ENCODE measurements at places on chromosomes 2 and 18. TPM values are rescaled to one million over a fixed set of nuclear protein-coding genes. Genes with fewer than 3 reads are reported as not detected.

The LBX2 gene
- total RNA-seq, result 3.3 TPM

The DPP10 gene
- 6.6 TPM for total RNA-seq

The HOXD8 gene
- total RNA-seq, result 1.7 TPM

The DSG4 gene
- total RNA-seq, result not detected

DNA sequence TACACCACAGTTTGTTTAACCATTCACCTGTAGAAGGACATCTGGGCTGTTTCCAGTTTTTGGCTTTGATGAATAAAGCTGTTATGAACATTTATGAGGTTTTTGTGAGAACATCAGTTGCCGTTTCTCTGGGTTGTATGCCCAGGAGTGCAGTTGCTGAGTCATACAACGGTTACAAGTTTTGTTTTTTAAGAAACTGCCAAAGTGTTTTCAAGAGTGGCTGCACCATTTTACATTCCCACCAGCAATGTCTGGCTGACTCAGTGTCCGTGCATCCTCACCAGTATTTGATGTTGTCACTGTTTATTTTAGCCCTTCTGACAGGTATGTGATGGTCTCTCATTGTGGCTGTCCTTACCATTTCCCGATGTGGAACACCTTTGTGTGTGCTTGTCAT, 48.0 kb upstream of the GPR17 start:
- no peak for DNase-seq

GRCh38 chr2:240600451-240600961, 14.0 kb downstream of the CAPN10 start:
- DNase-seq, result no peak

DNA sequence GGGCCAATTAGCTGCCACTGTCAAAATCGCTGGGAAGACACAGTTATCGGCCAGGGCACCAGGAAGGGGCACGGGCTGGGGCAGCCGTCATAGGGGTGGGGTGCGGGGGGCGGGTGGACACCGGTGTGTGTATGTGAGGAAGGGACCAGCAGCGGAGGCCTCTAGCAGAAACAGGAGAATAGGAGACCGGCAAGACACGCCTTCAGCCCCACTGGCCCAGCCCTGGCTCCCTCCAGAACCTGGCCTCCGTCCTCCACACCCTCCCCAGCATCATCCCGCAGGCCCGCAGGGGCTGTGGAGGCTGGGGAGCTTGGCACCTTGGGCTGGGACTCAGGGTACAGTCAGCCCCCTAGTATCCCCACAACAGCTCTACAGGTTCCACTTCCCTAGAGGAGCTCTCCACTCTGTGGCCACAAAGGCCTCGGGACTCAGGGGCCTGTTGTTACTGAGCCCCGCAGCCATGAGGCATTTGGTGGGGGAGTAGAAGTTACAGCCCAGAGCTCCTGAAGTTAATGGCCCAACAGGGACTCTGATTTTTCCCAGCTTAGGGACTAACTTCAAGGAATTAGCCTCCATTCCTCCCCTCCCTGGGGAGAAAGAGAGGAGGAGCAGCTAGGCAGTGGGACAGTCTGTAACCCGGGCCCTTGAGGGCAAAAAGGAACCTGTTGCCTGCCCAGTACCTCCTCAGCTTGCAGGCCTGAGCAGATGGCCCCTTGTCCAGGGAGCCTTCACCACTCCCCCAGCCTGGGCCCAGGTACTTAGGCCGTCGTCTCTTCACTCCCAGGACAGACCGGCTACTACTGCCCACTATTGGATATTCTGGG, 19.9 kb downstream of the SH2D6 start:
- no peak for DNase-seq

DNA sequence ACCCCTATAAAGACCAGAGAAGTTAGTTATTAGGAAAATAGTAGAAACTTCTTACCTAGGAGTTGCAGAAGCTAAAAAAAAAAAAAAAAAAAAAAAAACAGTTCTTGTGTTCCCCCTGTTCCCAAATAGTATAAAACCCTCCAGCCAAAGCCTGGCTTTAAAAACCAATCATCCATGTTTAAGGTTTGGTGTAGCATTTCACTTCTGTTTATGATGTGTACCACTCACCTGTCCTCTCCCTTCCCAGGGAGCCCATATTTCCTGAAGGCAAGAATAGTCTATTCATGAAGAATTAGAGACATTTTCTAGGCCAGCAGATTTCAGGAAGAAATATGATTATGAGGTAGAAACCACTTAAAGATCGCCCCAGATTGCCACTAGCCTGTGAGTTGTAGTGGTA, 273.6 kb downstream of the SETBP1 start:
- no peak for DNase-seq

GRCh38 chr2:196335221-196335634, 163.8 kb upstream of the STK17B start:
- no peak for DNase-seq

GRCh38 chr2:232979871-232980461, 33.1 kb downstream of the NGEF start:
- DNase-seq, result peak; percentile 16

DNA sequence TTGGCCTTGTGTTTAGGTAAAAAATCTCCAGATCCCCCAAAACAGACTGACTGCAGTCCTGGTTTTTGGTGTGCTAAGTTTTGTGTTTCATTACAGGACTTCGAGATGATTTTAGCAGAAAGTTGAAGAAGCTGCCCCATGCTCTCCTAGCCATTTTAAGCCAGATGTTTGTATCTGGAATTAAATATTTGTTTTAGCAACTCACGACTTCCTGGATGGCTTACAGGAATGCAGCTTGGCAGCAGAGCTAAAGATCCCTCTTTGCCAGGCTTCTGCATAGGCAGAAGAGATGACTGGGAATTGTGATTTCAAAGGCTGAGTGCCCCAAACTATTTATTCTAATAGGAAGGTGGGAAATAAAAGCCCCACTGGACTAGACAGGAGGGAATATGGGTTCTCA, 31.1 kb downstream of the ONECUT2 start:
- DNase-seq, result no peak

- DNase-seq, result no peak
These were observed 112.4 kb downstream of the FEZ2 start for GRCh38 chr2:36485521-36485920.

DNA sequence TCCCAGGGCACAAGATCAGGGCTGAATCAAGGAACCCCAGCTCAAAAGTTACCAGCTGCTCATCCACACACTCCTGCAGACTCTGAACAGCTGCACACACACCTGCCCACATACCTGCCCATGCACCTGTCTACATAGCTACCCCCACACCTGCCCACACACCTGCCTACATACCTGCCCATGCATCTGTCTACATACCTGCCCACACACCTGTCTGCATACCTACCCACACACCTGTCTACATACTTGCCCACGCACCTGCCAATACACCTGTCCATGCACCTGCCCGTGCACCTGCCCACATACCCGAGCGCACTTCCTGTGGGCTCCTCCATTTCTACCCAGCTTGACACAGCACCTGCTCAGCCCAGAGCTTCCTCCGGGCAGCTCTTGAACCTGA, 122.8 kb upstream of the AGAP1 start:
- DNase-seq, result no peak

DNA sequence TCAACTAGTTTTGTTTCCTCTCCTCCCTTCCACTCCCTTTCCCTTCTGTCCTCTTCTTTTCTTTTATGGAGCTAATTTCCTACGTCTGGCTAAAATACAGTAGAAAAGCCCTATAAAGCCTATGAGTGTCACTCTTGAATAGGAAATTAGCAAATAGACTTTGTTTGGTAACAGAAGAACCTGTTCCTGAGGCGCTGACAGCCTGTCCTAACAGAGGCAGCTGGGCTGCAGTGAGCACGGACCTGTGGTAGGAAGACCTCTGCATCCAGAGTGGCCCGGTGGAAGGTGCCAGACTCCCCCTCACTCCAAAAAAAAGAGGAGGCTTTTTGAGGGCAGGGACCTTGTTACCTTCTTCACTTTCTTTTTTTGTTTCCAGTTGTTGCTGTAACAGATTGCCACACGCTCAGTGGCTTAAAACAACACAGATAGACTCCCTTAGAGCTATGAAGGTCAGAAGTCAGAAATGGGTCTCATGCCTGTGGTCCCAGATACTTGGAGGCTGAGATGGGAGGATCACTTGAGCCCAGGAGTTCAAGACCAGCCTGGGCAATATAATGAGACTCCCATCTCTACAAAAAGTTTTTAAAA, 81.2 kb upstream of the TXNDC2 start:
- DNase-seq, result no peak

DNA sequence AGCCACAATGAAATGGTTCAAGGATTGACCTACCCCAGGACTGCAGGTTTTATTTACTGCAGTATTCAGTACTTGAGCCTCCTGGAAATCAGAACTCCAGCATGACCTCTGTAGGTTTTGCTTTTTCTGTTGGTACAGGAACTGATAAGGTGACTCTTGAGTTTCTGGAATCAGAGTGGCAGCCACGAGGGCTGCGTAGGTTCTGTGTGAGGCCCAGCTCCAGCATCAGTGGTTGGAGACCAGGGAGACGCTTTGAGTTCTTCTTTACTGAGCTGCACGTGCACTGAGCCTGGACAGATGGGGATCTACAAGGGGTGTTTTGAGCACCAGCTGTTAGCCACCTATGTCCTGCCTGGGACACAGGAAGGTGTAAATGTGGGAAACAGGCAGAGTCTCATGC, 222.7 kb upstream of the EPAS1 start:
- DNase-seq, result no peak

- DNase-seq, result peak; percentile 46
These were observed 7.4 kb downstream of the BOD1L2 start for GRCh38 chr18:57154191-57154830.

DNA sequence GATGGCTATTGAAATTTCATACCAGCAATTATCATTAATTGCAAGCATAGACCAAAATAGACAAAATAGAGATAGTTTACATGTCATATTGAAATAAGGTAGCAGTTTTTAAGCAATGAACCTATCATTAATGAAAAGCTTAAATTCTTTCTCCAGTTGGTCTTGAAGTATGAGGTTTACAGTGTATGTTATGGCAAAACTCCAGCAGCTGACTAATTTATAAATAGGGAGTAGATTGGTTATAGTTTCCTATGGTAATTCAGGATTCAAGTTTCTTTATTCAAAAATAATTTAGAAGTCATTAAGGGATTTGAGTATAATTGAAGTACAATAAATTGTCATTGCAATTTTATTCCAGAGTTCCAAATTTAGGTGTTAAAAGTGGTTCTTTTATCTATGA, 69.6 kb upstream of the COL5A2 start:
- DNase-seq, result no peak

DNA sequence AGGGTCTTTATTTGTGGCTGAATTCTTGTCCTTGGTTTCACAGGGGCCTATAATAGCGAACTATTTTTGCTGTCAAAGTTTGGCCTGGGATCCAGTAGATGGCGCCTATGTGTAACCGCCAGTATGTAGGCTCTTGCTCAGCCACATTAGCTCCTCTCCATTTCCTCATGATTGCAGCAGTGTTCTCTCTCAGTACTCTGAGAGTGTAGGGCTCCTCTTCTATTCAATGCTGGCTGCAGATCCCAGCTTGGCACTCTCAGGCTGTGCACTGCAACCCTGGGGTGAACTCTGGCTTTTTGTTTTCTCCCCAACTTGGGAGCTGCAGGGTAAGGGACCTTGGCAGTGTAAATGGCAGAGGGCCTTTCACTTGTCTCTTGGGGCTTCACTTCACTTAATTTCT, 344.6 kb upstream of the CHAC2 start:
- no peak for DNase-seq

DNA sequence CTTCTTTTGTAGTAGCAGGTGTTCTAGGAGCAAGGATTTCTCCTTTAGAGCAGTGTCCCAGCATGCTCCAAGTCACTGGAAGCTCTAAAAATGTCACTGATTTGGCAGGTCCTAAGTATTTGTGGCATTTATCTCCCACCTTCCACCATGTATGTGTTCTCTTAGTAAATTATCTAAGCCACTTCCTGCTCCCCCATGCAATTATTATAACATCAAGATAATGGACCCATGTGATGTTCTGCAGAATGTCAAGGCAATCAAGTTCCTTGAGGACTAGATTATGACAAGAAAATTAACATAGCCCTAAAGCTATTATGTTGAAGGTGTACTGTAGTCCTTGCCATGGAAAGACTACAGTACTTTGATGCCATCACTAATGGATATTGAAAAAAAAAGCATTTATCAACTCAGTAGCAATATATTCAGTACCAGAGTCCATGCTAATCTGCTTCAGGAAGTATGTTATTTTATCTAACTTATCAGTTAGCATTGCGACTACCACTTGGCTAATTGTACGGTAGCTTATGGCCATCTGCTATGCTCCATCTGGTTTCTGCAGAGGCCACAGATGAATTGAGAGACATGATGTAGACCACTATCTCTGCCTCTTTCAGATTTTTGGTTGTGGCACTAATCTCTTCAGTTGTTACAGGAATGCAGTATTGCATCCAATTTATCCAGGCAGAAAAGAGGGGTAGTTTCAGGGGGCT, 56.7 kb downstream of the GPR39 start:
- DNase-seq, result no peak

DNA sequence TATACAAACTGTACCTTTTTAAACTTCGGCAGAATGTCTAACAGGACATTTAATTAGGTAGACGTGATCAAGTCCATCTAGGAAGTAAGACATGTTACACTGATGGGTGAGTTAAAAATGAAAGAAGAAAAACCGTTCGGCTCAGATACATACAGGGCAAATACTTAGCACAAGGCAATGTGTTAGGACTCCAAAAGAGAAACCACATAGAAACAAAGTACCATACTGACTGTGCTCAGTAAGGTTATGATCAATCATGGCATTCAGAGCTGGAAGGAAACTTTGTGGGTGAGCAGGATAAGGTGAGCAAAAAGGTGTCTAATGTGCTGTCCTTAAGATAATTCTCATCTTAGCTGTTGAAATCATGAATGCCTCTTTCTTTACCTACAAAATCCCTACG, 211.9 kb downstream of the STK39 start:
- DNase-seq, result no peak

DNA sequence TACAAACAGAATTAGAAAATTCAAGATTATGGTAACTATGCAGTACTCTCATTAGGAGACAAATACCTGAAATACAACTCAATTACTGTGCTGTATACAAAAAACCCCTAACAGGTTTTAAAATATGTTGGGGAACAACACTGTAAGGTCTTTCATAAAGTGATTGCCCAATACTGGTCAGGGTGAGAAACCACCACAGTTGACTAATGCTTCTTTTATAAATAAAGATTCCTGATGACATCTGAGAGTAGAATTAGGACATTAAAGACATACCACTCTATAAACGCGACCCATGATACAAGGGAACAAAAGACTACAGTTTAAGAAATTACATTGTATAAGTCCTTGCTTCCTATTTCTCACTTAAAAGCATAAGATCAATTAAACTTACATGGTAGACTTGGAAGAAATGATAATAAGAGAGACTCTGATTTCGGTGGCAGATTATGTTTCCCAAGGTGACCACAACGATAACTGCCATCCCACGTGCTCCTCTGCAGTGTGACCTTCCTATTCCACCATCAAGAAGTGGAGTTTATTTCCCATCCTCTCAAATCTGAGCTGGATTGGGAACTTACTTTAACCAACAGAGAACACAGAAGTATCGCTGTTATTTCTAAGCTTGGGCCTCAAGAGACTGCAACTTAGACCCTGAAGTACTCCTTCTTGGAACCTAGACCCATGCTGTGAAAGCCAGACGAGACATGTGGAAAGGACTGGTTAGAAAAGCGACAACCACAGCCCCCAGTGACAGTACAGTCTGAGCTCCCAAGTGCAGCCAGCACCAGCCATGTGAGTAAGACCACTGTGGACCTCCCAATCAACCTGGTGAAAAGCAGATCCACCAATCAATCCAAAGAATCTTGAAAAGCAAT, 52.3 kb downstream of the ZNF521 start:
- no peak for DNase-seq

- DNase-seq, result no peak
These were observed 79.9 kb upstream of the MYT1L start for GRCh38 chr2:2410987-2411386.

All from mucosa of gallbladder (tissue), 1 donor.